ENCODE measurements at places on chromosomes 3 and 15. TPM values are rescaled to one million over a fixed set of nuclear protein-coding genes. Genes with fewer than 3 reads are reported as not detected.

The SLC22A13 gene
- not detected for total RNA-seq

The MAP6D1 gene
- 2.0 TPM for total RNA-seq

The IL5RA gene
- not detected for total RNA-seq

The SLC51A gene
- total RNA-seq, result 14.7 TPM

The SENP7 gene
- 9.8 TPM for total RNA-seq

The ACOX2 gene
- 52.4 TPM for total RNA-seq

The NR2E3 gene
- 0.34 TPM for total RNA-seq

DNA sequence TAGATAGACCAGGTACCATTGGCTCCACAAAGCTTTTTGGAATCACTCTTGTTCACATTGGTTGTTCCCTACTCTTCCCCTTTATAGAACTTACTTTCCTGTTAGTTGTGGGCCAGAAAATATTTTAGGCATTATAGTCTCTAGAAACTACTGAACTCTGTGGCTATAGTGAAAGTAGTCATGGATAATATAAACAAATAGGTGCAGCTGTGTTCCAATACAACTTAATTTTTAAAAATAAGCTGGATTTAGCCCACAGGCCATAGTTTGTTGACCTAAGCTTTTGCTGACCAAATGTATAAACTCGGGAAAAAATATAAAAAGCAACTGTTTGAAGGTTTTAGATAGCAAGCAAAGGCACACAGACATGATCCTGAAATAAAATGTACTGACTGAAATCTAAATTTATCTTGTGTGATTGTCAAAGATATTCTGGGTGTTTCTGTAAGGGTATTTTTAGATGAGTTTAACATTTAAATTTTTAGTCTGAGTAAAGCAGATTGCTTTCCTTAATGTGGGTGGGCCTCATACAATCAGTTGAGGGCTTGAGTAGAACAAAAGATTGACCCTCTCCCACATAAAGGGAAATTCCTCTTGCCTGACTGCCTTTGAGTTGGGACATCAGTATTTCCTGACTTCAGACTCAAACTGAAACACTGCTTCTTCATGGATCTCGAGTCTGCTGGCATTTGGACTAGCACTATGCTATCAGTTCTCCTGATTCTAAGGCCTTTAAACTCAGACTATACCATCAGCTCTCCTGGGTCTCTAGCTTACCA, 13.2 kb downstream of the IQCB1 start:
- H3K4me3 ChIP-seq, result no peak overlapping the region
- H3K27me3 ChIP-seq, result no peaks in the 10 kb centered on the region
- H3K27ac ChIP-seq, result no peak overlapping the region
- DNase-seq, result no peak
- peaks cover 22% of the 10 kb centered on the region for H3K36me3 ChIP-seq

GRCh38 chr15:59158701-59159034, 48.0 kb upstream of the LDHAL6B start:
- no peak overlapping the region for H3K4me3 ChIP-seq
- no peaks in the 10 kb centered on the region for H3K4me1 ChIP-seq
- no peaks in the 10 kb centered on the region for H3K27me3 ChIP-seq
- no peak overlapping the region for H3K27ac ChIP-seq
- DNase-seq, result no peak

DNA sequence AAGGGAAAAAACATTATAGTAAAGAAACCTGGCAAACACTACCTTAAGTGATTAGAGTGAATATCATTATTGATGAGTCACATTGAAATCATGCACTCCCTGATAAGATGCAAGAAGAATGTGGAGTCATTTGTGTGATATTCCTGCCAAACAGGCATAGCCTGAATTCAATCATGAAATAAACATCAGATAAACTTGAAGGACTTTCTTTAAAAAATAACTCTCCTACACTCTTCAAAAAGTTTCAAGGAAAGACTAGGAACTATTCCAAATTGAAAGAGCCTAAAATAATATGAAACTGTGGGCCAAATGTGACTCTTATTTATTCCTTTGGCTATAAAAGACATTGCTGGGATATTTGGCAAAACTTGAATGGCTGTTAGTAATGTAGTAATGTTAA, 625.7 kb upstream of the LMCD1 start:
- no peak overlapping the region for H3K27ac ChIP-seq
- H3K4me3 ChIP-seq, result no peak overlapping the region
- no peaks in the 10 kb centered on the region for H3K27me3 ChIP-seq
- H3K4me1 ChIP-seq, result peaks cover 9% of the 10 kb centered on the region

GRCh38 chr15:99090011-99090699, 14.7 kb upstream of the SYNM start:
- H3K36me3 ChIP-seq, result no peaks in the 10 kb centered on the region
- no peaks in the 10 kb centered on the region for H3K27me3 ChIP-seq
- H3K4me1 ChIP-seq, result no peaks in the 10 kb centered on the region
- H3K4me3 ChIP-seq, result no peak overlapping the region
- no peak for DNase-seq
- H3K27ac ChIP-seq, result no peak overlapping the region

- no peaks in the 10 kb centered on the region for H3K27me3 ChIP-seq
- H3K27ac ChIP-seq, result no peak overlapping the region
- H3K4me1 ChIP-seq, result no peaks in the 10 kb centered on the region
- no peak for DNase-seq
Observed at GRCh38 chr3:80000022-80000421, 232.2 kb upstream of the ROBO1 start.

DNA sequence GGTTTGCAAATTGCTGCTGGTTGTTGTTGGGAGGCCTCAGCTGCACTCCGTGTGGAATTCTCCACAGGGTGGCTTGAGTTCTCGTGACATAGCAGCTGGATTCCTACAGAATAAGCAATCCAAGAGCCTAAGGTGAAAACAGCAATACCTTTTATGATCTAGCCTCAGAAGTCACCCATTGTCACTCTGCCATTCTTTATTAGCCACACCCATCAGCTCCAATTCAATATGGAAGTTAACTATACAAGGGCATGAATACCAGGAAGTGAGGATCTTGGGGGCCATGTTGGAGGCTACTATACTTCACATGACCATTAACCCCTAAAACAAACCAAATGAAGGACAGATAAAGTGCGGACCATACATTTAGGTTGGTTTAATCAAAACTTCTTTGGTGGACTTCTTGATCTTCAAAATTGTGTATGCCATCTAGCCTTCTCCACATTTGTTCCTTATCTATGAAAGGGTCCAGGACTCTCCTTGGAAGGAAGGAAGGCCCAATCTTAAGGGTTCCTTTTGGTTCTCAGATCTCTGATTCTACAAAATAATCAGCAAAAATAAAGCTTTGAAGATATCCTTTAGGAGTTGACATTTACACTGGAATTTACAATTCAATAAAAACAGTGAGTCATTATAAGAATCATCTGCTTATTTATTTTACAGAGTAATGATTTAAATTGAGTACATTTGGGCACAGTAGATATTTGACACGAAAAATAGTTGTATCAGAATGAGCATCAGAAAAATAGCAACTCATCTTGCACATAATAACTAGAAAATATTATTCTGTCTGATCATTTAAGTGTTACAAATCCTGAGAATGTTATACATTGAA, 21.5 kb downstream of the CIAO2A start:
- DNase-seq, result no peak
- H3K4me1 ChIP-seq, result peaks cover 41% of the 10 kb centered on the region
- no peak overlapping the region for H3K4me3 ChIP-seq
- H3K27ac ChIP-seq, result peak overlapping the region; percentile 87

- peak; percentile 12 for DNase-seq
- no peak overlapping the region for H3K4me3 ChIP-seq
- H3K27ac ChIP-seq, result no peak overlapping the region
- H3K4me1 ChIP-seq, result no peaks in the 10 kb centered on the region
Observed at GRCh38 chr3:7166460-7166859, 305.5 kb downstream of the GRM7 start.

DNA sequence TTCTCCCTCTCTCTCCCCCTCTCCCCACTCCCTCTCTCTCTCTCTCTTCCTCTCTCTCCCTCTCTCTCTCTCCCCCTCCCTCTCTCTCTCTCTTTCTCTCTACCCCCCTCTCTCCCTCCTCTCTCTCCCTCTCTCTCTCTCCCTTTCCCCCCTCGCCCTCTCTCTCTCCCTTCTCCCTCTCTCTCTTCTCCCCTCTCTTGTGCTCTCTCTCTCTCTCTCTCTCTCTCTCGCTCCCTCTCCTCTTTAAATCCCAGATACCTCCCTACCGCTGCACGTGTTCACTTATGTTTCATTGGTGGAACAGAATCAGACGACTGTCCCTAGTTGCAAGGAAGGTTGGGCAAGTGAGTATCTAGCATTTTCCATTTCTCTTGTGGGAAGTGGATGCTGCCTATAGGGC, 166.5 kb downstream of the EBLN2 start:
- H3K4me3 ChIP-seq, result no peak overlapping the region
- DNase-seq, result no peak
- H3K27ac ChIP-seq, result no peak overlapping the region
- H3K36me3 ChIP-seq, result no peaks in the 10 kb centered on the region

DNA sequence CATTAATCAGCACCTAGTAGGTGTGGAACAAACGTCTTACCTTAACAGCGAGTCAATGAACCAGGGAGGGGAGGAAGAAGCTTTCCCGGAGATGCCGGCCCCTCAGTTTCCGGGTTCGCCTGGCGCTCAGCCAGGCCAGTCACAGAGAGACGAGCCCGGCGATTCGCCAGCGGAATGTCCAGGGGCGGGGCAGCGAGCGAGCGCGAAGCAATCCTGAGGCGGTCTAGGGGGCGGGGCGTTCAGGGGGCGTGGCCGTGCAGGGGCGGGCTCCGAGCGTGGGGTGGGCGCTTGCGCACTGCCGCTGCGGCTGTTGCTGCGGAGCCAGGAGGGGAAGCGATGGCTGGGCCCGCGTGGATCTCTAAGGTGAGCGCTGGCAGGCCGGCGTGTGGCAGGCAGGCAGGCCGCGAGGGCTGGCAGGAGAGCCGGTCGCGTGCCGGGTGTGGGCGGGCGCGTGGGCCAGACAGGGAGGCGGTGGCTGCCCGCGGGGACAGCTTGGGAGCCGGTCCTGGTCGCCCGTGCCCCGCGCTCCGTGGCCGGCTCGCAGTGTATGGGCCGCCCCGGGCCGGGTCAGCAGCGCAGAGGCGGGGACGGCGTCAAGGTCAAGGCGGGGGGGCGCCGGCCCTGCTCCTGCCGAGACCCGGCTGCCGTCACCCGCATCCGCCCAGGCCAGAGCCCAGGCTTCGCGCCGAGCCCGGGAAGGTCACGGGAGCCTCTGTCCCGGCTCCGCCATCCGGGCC, at the start of gene IDH3A:
Gene IDH3A (plus strand): TSS at position 295 of the 737 bp plus-strand sequence. CDS start 42 bp downstream, at position 337.
- peak; percentile 99 for DNase-seq
- peak within 1 kb of the TSS; percentile 53 for H3K4me3 ChIP-seq
- no peaks in the 10 kb centered on the region for H3K27me3 ChIP-seq

- no peaks in the 10 kb centered on the region for H3K36me3 ChIP-seq
- DNase-seq, result no peak
- H3K4me1 ChIP-seq, result peaks cover 22% of the 10 kb centered on the region
- peaks cover 5% of the 10 kb centered on the region for H3K27me3 ChIP-seq
- H3K27ac ChIP-seq, result peak overlapping the region; percentile 9
- H3K4me3 ChIP-seq, result no peak overlapping the region
Observed at GRCh38 chr3:16514021-16514700, 662 bp upstream of the RFTN1 start.

DNA sequence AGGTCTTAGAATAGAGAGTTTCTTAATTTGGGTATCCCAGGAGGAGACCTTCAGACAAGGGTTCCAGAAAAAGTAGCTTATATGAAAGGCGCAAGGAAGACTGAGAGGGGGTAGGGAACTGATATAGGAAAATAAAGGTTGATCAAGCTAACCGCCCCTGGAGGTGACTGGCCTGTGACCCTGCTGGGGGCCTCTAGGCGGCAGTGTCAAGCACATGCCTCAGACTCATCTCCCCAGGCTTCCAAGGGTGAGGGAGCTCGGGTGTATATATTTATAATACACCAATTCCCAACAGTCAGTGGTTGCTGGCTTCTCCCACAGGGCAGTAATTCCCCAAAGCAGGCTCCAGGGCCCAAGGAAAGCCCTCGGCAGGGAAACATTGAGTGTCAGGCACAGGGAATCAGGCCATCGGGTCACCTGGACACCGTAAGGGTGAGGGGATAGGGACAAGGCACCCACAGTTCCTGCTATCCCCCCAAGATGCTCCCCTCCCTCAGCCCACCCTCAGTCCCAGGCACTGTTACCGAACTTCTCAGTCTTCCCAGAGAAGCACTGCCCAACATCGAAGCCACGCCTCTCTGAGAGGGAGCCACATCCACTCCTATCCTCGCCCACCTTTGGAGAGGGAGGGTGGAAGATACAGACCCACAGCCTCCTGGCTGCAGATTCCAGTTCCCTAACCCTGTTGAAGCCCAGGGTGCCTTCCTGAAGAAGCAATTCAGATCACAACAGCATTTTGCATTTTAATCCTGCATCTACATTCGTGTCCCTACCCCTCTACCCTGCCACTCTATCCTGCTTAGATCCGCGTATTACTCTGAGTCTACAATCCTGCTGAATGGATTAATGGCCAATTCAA, 19.5 kb upstream of the CAV3 start:
- no peaks in the 10 kb centered on the region for H3K27me3 ChIP-seq
- no peak overlapping the region for H3K4me3 ChIP-seq
- no peaks in the 10 kb centered on the region for H3K4me1 ChIP-seq
- DNase-seq, result no peak

- no peak overlapping the region for H3K27ac ChIP-seq
- no peaks in the 10 kb centered on the region for H3K27me3 ChIP-seq
- no peak overlapping the region for H3K4me3 ChIP-seq
- no peak for DNase-seq
Observed at GRCh38 chr15:77839970-77840905, 207.5 kb upstream of the LINGO1 start.

DNA sequence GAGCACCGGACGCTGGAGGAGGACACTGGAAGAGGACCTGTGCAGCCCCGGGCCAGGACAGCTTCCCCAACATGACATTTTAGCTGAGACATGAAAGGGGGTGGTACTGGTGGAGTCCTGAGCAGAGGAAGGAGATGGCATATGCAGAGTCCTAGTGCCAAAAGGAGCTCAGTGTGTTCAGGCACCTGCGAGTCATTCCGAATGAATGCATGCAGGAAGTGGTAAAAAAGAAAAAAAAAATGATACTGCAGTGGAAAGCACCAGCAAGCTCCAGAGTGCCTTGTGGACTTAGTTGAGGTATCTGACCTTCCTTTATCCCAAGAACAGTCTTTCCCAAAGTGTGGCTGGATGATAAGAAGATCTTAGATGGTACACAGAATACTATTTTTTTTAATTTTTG, 6.6 kb upstream of the ZNF148 start:
- H3K4me1 ChIP-seq, result no peaks in the 10 kb centered on the region
- H3K27me3 ChIP-seq, result no peaks in the 10 kb centered on the region
- H3K4me3 ChIP-seq, result no peak overlapping the region
- DNase-seq, result no peak
- no peak overlapping the region for H3K27ac ChIP-seq
